ENCODE measurements at places on chromosomes 12 and 14.

GRCh38 chr12:91561958-91562325, 379.3 kb upstream of the DCN start:
- DNase-seq = no peak

GRCh38 chr14:99524091-99524661, 43.0 kb downstream of the CCNK start:
- DNase-seq = no peak

DNA sequence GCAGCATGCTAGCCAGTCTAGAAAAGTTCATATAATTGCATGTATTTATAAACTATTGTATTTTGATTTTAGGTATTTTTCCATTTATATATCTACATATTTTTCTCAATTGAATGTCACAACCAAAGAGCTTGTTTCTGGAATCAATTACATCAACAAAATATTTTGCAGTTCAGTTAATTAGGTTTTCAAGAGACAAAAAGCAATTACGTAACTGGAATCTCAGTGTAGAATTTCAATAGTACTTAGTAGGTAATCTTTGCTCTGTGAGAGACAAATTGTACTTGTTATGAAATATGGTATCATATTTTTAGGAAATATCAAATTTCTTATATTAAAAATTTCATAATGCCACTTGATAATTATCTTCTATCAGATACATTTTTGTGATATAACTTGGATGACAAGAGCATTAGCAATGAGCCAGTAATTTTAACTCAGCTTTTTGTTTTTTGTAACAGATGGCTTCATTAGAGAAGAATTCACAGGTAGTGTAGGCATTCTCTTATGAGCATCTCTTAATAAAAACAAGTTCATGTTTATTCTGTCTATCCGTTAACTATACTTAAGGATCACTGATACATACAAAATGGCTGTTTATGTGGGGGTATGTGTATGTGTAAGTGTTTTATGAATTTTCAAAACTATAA, 774.7 kb downstream of the C12orf50 start:
- DNase-seq = no peak

DNA sequence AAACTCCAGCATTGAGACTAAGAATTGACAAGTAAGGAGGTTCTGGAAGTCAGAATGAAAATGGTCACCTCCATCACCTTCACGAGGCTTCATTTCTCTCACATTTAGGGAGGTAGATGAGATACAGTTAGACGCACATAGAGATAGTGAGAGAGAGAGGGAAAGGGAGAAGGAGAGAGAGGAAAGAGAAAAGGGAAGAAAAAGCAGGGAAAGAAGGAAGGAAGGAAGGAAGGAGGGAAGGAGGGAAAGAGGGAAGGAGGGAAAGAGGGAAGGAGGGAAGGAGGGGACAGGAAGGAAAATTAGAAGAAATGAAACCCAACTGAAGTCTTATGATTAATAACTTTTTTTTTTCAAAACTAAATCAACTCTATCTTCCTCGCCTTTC, 10.7 kb upstream of the FOXG1 start:
- no peak for DNase-seq

Measured in Kasumi-1 (cell line).